ENCODE measurements at places on chromosomes 3 and 15.

- DNase-seq = no peak
Observed at GRCh38 chr3:53813876-53814275, 32.3 kb downstream of the CHDH start.

DNA sequence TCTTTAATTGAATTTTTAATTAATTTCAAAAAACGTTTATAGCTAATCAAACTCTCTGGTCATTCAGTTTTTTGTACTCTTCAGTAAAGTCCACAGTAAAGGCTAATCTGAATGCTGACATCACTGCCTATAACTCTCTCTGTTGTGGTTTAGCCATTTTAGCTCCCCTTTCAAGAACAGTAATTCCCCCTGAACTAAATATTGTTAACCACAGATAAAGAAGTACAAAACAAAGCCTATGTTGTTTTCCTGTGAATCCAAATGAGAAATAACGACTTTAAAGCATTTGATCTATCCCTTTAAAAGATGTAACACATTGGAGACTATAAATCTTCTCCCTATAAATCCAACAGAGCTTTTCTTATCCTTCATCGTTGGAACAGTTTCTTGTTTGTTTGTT lies 94.2 kb downstream of the ZBTB20 start:
- DNase-seq = no peak

GRCh38 chr3:2099779-2100191 lies 1.1 kb downstream of the CNTN4 start:
- peak; percentile 31 for DNase-seq

DNA sequence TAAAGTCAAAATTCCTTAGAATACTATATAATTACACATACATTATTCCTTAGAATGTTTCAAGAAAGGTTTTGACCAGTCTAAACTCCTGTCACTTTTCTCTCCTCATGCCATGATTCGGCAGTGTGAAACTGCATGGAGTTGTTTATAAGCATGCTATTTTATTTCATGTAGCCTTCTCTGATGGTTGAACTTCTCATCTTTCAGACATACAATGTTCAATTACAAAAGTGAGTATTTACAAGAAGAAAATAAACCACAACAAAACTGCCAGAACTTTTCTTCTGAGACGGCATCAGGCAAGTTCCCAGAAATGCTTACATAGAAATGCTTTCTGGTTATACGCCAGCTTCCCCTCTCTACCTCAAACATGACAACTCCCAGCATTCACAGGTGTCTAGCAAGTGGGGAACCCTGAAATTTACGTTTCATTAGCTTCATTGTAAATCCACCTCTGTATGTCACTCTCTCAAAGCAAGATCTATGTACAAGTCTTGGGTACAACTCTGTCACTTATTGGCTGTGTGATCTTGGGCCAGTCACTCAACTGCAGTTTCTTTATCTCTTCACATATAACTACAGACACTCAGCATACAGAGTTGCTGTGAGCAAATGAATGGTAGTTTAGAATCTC lies 42.7 kb downstream of the HDGFL3 start:
- no peak for DNase-seq

DNA sequence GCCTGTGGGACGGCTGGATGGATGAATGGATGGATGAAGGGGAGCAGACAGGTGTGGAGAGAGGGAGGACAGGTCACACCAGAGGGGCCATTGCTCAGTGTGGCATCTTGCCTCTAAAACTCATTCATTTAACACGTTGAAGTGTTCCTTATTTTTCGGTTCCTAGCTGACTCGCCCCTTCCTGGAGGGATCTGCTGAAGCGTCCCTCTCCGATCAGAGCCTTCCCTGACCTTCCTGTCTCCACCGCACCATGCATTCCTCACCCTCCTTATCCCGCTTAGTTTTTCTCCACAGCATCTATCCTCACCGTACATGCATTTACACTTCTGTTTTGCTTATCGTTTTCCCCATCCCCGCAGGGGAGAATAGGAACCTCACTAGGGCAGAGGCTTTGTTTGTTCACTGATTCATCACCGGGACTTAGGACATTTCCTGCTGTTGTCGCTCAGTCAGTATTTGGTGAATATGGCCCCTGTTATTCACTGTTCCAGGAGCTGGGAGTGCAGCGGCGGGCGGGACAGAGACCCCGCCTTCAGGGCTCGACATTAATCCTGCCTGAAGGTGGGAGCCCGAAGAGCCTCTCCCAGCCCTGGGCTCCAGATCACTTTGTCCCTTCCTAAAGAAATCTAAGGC lies 32.0 kb downstream of the FOXL2 start:
- DNase-seq = no peak

DNA sequence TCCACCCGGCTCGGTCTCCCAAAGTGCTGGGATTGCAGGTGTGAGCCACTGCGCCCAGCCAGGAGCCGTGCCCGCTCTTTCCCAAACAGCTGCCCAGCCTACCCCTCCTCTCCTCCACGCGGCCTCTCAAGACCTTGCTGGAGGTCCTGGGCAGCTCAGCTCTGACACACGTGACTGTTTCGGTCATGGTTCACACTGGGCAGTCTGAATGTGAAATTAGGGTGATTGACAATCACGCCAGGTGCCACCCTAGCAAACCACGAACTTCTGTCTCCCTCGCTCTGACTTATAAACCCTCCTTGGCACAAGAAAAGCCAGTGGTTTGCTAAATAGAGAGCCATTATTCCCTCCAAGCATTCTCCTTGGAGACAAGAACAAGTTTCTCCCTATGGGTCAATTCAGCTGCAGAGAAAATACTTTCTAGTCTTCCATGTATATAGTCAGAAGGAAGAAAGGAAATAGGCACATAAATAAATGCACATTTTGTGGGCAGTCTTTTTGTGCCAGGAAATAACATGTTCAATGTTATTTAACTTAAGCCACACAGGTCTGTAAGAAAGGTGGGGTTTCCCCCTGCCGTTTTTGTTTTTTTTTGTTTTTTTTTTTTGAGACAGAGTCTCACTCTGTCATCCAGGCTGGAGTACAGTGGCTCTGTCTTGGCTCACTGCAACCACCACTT lies 121.9 kb upstream of the MEF2A start:
- DNase-seq = no peak

DNA sequence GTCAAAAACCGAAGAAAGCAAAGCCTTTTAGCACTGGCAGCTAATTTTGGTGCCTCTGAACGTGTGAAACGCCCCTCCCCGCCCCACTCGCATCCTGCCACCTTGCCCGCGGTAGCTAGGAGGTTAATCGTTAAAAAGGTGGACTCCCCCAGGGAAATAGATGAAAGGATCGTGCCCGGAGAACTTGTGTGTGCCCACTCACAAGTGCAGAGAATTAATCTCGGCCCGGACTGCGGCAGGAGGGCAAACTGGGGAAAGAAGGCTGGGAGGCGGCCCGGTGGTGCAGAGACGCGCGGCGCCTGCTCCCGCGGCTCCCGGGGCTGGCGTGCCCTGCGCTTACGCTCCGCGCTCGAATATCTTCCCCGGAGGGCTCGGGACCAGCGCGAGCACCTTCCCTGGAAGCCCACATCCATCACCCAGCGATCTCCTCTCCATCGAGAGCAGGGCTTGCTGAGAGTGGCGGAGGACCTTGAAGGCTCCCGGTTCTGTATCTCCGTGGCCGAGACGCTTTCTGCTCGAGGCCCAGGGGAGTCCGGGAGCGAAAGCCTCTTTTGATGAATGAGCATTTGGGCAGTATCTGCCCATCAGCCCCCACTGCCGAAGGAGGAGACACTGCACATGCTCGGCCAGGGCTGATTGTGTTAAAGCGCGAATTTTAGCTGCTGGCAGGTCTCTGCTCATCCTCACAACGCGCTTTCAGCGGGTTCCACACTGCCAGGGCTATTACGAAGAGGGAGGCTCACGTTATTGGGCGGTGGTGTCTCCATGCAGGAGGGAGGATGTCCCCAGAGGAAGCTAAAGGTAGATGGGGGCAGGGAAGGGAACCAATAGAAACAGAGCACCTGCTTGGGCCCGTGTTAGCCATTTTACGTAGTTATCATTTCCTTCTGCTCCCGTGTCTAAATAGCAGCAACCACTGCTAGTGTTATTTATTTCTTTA lies 1.3 kb upstream of the SPTSSB start:
- DNase-seq = peak; percentile 17

- no peak for DNase-seq
Observed at GRCh38 chr15:56759450-56759845, 26.1 kb upstream of the ZNF280D start.

DNA sequence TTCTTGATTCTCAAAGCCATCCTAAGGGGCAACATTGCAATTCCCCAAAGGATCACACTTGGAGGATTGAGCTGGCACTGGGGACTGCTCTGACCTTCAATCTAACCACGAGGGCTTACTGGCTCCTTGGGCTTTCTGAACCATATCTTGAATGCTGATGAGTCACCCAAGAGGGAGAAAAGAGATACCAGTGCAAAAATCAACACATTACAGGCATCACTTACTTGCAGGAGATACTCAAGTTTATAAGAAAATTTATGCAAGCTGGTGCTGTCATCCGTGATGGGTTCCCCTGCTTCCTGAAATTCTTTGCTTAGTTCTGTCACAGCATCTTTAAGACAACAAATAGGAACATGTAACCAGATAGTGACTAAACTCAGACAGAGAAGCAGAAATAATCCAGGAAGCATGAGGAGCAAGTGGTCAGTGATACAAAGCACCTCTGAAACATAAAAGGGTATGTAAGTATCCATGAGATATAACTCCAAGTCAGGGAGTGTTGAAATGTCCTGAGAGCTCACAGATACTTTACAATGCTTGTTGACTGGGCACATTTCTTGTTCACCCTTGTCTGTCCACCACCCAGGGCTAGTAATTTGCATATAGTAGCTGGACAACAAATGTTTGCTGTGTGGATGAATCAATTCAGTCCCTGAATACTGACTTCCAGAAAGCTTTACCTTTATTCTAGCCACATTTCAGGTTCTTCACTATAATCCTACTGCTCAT lies 14.1 kb downstream of the FYCO1 start:
- no peak for DNase-seq

DNA sequence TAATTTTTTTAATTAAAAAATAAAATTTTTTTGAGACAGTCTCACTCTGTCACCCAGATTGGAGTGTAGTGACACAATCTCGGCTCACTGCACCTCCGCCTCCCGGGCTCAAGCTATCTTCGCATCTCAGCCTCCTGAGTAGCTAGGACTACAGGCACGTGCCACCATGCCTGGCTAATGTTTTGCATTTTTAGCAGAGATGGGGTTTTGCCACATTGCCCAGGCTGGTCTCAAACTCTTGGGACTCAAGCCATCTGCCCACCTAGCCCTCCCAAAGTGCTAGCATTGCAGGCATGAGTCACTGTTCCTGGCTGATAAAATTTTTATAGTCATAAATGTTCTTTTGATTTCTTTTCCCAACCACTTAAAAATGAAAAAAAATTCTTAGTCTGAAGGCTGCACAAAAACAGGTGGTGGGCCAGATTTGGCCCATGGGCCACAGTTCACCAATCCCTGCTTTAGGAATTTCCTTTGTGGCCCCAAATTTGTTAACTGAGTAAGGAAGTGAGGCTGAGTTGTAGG lies 9.2 kb downstream of the UBA5 start:
- DNase-seq = no peak

DNA sequence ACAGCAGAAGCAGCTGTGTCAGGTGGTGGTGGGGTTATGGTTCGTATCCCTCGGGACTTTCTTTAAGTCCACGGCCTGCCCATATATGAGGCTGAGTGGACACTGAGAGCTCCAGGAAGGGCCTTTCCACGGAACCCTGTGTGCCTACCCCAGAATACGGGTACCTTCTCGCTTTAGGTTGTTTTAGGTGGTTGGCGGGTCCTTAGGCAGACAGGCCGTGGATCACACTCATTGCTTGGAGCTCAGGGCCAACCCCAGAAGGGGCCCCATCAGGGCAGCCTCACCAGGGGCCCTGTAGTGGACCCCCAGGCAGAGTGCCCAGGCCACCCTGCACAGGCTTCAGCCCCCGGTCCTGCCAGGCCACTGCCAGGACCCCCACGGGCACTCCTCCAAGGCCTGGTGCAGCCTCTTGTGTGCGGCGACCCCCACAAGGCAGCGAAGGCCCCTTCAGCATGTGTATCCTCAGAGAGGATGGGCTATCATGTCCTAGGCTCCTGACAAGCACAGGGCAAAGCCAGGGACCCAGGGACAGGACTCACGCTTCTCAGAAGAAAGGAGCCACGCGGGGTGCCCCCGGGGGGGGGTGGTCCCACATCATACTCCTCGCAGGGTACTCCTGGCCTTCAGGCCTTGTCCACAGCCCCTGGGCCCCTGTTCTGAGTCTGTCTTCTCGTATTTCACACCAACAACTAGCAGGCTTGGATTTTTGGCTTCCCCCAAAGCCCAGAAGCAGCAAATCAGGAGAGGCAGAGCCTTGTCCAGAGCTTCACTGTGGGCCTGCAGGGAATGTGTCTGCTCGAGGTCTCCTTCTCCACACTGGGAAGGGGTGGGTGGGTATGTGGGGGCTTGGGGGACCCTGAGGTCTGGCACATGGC lies 93.4 kb downstream of the LRRK1 start:
- DNase-seq = no peak

GRCh38 chr3:115086344-115086743 lies 60.7 kb downstream of the ZBTB20 start:
- DNase-seq = no peak

DNA sequence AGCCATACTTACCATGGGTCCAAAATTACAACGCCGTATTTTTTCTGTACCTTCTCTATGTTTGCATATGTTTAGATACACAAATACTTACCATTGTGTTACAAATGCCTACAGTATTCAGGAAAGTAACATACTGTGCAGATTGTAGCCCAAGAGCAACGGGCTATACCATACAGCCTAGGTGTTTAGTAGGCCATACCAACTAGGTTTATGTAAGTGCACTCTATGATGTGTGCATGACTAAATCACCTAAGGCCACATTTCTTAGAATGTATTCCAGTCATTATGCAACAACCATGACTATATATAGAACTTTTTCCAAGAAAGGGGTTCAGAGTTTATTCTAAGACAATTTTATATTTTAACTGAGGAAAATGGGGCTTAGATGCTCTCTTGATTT lies 411.7 kb downstream of the MAGI1 start:
- no peak for DNase-seq

- no peak for DNase-seq
Observed at GRCh38 chr3:119841808-119842471, 60.0 kb downstream of the NR1I2 start.

DNA sequence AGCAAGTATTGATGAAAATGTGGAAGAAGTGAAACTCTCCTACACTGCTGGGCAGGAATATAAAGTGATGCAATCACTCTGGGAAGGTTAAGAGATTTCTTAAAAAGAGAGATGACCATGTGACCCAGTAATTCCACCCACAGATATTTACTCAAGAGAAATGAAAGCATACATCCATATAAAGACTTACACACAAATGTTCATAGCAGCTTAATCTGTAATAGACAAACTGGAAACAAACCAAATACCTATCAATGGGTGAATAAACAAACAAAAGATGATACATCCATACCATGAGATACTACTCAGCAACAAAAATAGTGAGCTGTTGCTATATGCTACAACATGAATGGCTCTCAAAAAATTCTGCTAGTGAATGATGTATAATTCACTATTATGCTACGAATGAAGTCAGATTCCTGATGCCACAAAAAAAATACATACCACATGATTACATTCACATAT lies 463.3 kb downstream of the MAGI1 start:
- DNase-seq = no peak

Measured in WERI-Rb-1 (cell line).